ENCODE measurements at places on chromosomes 3 and 15. TPM values are rescaled to one million over a fixed set of nuclear protein-coding genes. Genes with fewer than 3 reads are reported as not detected.

- DNase-seq, result no peak
These were observed 535.6 kb downstream of the NLGN1 start for GRCh38 chr3:173933113-173933512.

GRCh38 chr3:172260381-172260780 is 187.9 kb downstream of the GHSR start:
- DNase-seq, result no peak

Gene BFSP2
- total RNA-seq, result not detected

Gene ROBO2
- total RNA-seq, result 1.1 TPM
